ENCODE measurements at places on chromosomes 5 and 9. TPM values are rescaled to one million over a fixed set of nuclear protein-coding genes. Genes with fewer than 3 reads are reported as not detected.

EQTN gene
- not detected for total RNA-seq

SPINK7 gene
- total RNA-seq: not detected

SHOC1 gene
- not detected for total RNA-seq

ANAPC2 gene
- 54.8 TPM for total RNA-seq

PCDHGA11 gene
- 2.7 TPM for total RNA-seq

DIRAS2 gene
- total RNA-seq: not detected

DNA sequence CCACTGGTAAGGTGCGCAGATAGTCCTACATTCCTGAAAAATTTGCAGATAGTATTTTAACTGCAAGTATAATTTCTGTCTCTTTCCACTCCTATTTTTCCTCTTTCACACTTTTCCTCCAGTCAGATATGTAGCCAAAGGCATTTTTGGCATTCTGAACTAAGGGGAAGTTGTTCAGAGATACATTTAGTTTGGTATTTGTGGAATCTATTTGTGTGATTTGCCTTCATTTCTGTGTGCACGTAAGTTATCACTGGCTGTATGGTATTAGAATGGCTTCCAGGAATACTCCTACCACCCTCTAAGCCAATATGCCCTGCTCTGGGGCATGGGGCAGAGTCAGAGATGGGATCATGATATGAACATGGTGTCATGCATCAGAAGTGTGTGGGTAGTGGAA lies 45.8 kb upstream of the GRAMD2B start:
- no peak overlapping the region for H3K27ac ChIP-seq
- H3K4me3 ChIP-seq: no peak overlapping the region
- H3K36me3 ChIP-seq: 0 out of 3 replicates have a peak, but pooled peaks cover 2% of the 10 kb centered on the region
- no peaks in the 10 kb centered on the region for H3K27me3 ChIP-seq
- H3K4me1 ChIP-seq: no peaks in the 10 kb centered on the region

DNA sequence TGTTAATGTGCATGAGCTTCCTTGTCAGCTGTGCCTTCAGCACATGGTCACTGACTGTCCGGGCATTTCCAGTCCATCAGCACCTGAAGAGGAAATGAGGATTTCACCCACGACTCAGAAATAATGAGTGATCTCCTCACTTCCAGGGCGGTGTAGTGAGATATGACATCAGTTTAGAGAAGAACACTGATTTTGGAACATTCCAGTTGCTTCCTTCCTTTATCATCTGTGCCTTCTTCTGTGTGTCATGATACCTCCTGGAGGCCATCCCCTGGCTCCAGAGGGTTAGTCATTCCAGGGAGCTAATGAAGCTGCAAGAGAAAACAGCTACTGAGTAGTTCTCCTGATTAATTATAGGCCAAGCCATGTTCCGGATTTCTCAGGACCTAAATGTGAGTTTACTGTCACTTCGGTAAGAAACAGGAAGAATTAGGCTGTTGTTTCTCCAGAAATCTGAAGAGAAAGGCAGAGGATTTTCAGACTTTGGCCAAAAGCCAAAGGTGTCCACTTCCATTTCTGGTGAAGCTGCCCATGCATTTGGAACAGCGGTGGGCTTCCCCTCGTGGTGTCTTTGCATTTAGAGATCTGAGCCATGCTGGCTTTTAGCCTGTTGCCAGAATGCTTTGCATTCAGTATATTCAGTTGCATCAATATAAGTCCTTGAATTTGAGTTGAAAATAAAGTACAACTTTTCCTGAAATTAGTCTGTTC lies 161.3 kb upstream of the OTULINL start:
- H3K36me3 ChIP-seq: peaks cover 62% of the 10 kb centered on the region
- H3K4me1 ChIP-seq: peaks cover 7% of the 10 kb centered on the region
- H3K27me3 ChIP-seq: no peaks in the 10 kb centered on the region

GRCh38 chr5:107542428-107542827 lies 128.3 kb downstream of the EFNA5 start:
- no peak for DNase-seq
- H3K36me3 ChIP-seq: no peaks in the 10 kb centered on the region
- no peak overlapping the region for H3K4me3 ChIP-seq
- no peaks in the 10 kb centered on the region for H3K27me3 ChIP-seq
- H3K27ac ChIP-seq: no peak overlapping the region

DNA sequence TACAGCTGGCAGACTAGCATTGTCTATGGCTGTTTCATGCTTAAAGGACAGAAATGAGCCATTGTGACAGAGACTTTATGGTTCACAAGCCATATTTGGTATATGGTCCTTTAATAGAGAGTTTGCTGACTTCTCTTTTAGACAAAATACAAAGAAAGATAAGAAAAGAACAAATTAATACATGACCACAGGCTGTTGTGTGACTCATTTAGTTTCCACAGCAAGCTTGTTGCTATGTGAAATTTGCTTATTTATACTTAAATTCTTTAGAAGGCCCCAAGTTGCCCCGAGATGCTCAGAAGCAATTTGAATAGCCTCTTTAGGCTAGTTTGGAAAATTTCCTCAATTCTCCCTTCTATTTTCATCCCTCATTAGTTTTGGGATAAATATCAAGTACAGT lies 315.3 kb upstream of the RPS23 start:
- no peak for DNase-seq
- H3K27me3 ChIP-seq: no peaks in the 10 kb centered on the region
- H3K4me1 ChIP-seq: no peaks in the 10 kb centered on the region
- H3K27ac ChIP-seq: no peak overlapping the region
- H3K36me3 ChIP-seq: peaks cover 32% of the 10 kb centered on the region

DNA sequence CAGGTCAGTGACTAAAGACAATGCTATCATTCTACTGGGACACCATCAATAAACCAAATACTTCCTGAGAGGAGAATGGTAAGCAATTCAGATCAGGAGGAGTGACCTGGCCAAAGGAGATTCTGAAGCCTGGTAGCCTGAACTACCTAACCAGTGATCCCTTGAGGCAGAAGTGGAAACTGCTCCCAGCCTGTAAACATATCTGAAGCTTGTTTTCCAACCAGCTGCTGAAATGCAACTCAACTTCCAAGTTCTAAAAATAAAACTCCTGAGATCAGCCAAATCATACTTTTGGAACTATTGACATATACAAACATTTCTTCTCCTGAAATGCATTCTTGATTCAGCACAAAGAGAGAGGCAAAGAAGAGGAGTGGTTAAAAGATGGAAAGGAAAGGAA lies 204.1 kb downstream of the EBF1 start:
- no peaks in the 10 kb centered on the region for H3K4me1 ChIP-seq
- H3K27me3 ChIP-seq: no peaks in the 10 kb centered on the region
- no peak overlapping the region for H3K27ac ChIP-seq
- H3K36me3 ChIP-seq: no peaks in the 10 kb centered on the region

GRCh38 chr5:59553992-59554391 lies 339.5 kb downstream of the PDE4D start:
- no peak for DNase-seq
- no peak overlapping the region for H3K27ac ChIP-seq
- no peaks in the 10 kb centered on the region for H3K4me1 ChIP-seq
- H3K27me3 ChIP-seq: no peaks in the 10 kb centered on the region

DNA sequence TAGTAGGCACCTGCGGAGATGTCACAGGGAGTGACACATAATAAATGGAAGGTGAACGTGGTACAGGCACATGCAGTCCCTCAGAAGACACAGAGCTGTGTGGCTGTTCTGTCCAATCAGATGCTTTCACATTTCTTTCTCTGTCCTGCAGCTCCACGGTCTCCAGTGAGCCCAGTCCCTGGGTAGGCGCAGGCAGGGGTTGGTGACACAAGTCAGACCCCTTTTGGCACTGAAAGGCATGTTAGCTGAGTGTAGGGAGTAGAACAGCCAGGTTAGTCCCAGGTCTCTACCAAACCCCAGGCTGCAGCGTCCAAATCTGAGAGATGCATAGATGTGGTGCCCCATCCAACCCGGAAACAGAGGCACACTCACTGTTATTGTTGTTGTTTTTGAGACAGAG lies 2.8 kb downstream of the SLC31A2 start:
- DNase-seq: no peak
- H3K27me3 ChIP-seq: peaks cover 2% of the 10 kb centered on the region
- no peaks in the 10 kb centered on the region for H3K36me3 ChIP-seq
- H3K4me1 ChIP-seq: peaks cover 2% of the 10 kb centered on the region

DNA sequence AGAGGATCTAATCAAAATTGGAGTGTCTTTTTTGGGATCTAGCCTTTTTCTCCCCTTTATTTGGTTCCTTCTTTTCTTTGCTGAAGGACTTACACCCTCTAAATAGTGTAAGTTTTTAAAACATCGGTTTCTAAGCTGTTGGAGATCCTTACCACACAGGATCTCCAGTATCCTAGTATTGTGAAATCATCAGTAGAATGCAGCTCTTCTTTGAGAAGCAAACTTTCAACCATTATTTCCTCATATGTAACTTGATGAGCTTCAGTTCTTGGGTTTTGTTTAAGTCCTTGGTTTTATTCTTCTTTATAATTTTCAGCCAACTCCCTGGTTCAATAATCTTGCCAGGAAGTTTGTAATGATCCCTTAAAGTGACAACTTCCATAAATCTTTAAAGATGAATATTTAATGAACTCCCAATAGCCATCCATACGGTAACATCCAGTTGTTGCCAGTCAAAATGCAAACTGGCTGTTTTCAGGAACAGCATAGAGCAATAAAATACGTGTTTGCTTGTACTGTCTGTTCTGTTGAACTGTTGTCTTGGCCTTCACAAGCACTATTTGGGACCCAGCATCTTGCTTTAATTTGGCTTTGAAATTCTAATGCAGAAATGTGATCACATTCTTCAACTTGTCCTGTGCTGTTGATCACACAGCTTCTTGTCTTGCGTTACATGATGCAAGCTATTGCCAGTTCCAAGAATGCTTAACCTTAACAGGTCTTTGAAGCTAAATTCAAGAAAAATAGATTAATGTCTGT lies 34.8 kb upstream of the TTC23L start:
- no peak overlapping the region for H3K4me3 ChIP-seq
- DNase-seq: no peak
- H3K27ac ChIP-seq: no peak overlapping the region
- H3K27me3 ChIP-seq: no peaks in the 10 kb centered on the region
- peaks cover 11% of the 10 kb centered on the region for H3K4me1 ChIP-seq

GRCh38 chr5:172758077-172758833 lies 12.7 kb downstream of the DUSP1 start:
- no peak overlapping the region for H3K4me3 ChIP-seq
- DNase-seq: peak; percentile 78
- H3K27ac ChIP-seq: no peak overlapping the region
- peaks cover 2% of the 10 kb centered on the region for H3K4me1 ChIP-seq

- H3K4me3 ChIP-seq: no peak overlapping the region
- H3K4me1 ChIP-seq: 0 out of 2 replicates have a peak, but pooled peaks cover 4% of the 10 kb centered on the region
- H3K27ac ChIP-seq: no peak overlapping the region
- H3K36me3 ChIP-seq: no peaks in the 10 kb centered on the region
Observed at GRCh38 chr5:163089926-163090325, 347.5 kb upstream of the CCNG1 start.

DNA sequence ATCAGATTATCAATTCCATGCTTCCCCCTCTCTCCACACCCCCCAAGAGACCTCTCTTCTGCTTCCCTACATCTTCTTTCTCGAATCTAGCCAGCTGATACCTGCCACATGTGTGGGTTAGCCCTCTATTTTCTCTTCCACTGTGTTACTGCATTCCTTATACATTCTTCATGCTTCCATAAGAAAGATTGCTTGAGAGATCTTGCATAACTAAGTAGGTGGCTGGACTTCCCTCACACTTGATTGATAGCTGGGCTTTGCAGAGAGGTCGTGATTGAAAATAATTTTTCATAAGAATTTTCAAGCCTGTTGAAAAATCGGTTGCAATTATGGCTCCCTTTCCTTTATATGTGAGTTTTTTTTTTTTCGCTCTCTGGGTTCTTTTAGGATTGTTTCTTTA lies 33.0 kb upstream of the PANK3 start:
- DNase-seq: no peak
- H3K27ac ChIP-seq: no peak overlapping the region
- H3K4me3 ChIP-seq: no peak overlapping the region

GRCh38 chr9:107276966-107277710 lies 5.9 kb upstream of the RAD23B start:
- H3K4me1 ChIP-seq: no peaks in the 10 kb centered on the region
- no peak overlapping the region for H3K4me3 ChIP-seq
- no peak for DNase-seq
- no peaks in the 10 kb centered on the region for H3K27me3 ChIP-seq
- H3K36me3 ChIP-seq: no peaks in the 10 kb centered on the region

GRCh38 chr9:110320651-110321445 lies 16.8 kb downstream of the TXNDC8 start:
- H3K4me3 ChIP-seq: no peak overlapping the region
- no peaks in the 10 kb centered on the region for H3K27me3 ChIP-seq
- DNase-seq: no peak
- H3K4me1 ChIP-seq: no peaks in the 10 kb centered on the region
- no peaks in the 10 kb centered on the region for H3K36me3 ChIP-seq

- H3K36me3 ChIP-seq: no peaks in the 10 kb centered on the region
- no peaks in the 10 kb centered on the region for H3K27me3 ChIP-seq
- no peak overlapping the region for H3K4me3 ChIP-seq
- H3K4me1 ChIP-seq: no peaks in the 10 kb centered on the region
- DNase-seq: no peak
- no peak overlapping the region for H3K27ac ChIP-seq
Observed at GRCh38 chr5:97629276-97629675, 446.2 kb upstream of the RIOK2 start.
